ENCODE measurements at places on chromosomes 3 and 15.

DNA sequence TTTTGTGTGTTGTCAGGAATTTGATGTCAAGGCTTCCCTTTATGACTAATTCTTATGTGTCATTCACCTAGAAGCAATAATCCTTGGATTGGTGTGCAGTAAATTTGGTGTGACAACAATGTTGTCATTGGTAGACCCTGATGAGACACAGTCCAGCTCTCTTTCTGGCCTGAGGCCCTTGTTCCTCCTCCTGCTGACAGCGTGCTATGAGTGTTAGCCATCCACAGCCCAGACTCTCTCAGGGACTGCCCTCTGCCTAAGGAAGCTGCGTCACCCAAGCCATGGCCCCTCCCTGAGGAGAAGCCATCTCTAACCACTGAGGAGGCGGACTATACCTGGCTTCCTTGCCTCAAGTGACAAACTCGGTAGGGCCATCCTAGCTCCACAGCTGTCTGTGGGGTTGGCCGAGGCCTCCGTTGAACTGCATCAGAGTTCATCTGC, 13.3 kb upstream of the TM4SF1 start:
- DNase-seq = no peak

DNA sequence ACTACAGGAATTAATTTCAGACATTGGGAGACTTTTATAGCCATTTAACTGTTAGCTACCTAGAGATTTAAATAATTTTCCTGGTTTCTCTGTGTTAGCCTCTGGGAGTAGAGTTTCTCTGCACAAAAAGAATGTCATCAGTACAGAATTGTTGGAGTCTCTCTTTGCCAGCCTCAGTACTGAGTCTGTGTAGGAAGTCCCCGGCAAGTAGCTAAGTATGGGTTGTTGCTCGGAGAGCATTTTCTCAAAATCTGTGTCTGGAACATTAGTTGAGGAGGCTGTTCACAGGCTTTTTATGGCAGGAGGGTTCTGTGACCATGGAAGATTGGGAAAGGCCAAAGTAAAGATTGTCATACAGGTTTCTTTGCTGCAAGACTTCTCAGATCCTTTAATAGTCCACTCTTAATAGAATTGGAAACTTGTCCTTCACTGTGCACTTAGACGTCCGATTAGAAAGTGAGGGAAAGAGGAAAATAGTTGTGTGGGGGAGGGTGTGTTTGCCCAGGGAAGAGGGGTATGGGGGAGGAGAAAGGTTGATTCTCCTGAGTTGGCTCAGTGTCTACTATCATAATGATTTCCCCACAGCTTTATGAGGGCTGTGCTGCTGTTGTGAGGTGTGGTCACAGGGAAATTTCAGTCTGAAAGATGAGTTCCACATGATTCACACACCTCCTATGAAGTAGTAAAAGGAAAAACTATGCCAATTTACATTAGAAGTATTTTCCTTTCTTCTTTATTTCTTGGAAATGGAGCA, 207.1 kb downstream of the PTPRG start:
- no peak for DNase-seq

DNA sequence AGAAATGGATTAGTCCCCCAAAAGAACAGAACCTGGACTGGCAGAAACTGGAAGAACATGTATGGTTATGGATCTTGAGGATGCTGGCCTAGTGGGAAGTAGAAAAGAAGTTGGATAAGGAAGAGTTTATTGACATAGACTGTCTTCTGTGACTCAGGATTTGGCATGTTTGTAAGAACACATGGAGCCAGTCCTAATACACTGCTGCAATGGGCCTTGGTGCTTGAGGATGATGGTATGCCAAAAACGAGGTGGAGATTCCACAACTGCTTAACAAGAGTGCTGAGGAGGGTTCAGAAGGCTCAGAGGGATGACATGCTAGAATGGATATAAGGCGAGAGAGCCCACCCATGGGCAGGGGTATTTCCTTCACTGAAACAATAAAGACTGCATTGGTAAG, 22.4 kb downstream of the LZTFL1 start:
- DNase-seq = no peak

DNA sequence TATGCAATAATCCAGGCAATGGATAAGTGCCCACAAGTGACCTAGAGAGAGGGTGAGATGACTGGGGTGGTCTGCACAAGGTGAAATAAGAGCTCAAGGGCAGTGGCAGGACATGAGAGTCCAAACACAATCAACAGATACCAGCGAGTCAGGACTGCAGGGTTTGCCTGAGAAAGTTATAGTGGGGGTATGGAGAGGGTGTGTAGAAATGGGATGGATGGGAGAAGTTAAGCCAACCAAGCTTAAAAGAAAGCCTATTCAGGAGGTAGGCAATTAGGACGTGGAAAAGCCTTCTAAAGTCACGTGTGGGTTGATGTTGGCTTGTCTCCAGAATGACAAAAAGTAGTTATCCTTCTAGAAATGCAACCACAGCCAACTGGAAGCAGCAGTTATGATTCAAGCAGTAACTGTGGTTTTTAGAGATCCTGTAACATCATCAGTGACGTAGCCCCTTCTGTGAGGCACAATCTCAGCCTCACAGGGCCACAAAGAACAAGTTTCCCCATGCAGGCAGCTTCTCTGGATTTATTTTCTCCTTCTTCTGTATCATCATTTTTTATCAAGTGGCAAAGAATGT, 56.1 kb downstream of the FAM174B start:
- DNase-seq = no peak

- no peak for DNase-seq
Measured at GRCh38 chr3:144187531-144188210, 216.0 kb downstream of the DIPK2A start.

Data from activated T-helper 1 cell treated with anti-CD3 and anti-CD28 coated beads, Interleukin-12 subunit alpha, Interleukin-12 subunit beta, Interleukin-2, Interleukin-4 antibody, amounts not matched to agents 30 ng/mL and 10 ng/mL and 1 ng/mL, durations not matched to agents 14 hours and 24 hours and 36 hours (primary cell).